ENCODE measurements at places on chromosomes 7 and 10.

DNA sequence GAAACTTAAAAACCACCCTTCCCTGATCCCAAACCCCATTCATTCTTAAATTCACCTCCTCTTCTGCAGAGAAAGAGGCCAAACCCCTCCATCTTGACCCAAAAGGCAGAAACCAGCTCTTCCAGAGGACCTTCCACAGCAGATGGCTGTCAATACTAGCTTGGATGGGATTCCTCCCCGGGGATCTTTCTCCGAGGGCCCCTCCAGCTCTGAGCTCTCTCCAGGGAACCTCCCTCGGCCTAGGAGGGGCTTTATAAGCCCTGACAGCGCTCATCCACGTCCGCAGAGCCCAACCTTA is 5.4 kb downstream of the TNRC18 start:
- DNase-seq = no peak

DNA sequence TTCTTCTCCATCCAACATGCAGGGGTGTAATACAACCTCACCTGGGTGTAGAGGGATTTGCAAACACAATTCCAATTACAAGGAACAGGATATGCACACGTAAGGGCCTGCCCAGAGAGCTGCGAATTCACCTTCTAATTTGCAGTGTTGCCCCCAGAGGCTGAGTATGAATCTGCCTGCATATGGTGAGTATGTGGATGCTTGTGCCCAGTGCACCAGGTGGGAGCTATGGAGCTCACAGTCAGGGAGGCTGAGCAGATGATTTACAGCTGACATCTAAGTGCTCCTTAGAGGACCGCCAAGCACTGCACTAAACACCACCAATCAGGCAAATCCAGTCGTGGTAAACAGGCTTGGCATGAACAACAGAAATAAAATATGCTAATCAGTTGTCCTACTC is 132.0 kb downstream of the RELN start:
- DNase-seq = no peak

GRCh38 chr10:18607503-18608378 is 43.6 kb downstream of the NSUN6 start:
- DNase-seq = no peak

GRCh38 chr10:119254335-119254734 is 47.0 kb downstream of the GRK5 start:
- DNase-seq = no peak

DNA sequence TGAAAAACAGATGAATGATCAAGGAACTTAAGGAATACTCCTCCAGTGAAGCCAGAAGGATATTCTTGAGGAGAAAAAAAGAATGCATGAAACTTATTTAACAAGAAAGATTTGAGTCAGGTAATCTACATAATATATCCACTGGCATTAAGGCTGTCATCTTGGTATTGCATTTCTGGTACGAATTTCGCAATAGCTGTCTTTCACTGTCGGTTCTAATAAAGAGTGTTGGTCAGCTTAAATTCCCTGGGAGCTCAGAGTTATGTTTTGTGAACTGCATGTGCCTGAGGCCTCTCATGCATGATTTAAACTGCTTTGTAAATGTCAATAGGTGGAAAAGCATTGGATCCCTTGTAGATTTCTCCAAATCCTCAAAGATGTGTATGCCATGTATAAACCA is 565.3 kb upstream of the GALNT17 start:
- DNase-seq = no peak

GRCh38 chr7:69457595-69458504 is 140.4 kb upstream of the AUTS2 start:
- DNase-seq = no peak

DNA sequence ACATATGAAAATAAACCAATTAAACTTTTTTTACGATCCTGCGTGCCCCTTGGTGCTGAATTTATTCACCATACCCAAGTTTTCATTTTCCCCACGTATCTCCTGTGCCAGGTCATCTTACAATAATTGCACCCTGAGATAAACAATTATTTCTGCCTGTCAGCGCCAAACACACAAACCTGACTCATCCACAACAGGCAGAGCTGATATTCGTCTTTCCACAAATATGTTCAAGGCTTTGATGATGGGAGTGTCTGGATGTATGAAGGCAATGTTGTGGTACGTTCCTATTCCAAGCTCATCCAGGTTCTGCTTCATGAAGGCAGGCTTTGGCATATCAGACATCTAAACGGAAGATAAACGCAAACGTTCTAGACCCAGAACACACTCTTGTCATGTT is 45.8 kb upstream of the RHEB start:
- DNase-seq = no peak

DNA sequence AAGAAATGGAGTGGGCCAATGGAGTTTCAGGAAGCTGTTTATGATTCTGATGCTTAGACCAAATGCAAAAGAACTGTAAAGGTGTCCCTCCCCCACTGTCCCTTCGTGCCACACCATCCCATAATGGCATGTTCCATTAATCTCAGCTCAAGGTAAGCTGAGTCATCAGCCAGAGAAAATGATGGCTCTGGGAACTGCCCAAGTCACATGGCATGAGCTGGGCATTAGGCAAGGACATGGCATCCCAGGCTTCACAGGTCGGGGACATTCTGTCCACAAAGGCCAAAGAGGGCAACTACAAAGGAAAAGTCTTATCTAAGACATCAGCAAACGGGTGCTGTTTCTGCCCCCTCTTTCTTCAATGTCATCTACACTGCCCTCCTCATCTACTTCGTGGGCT is 44.9 kb downstream of the DLG5 start:
- no peak for DNase-seq

GRCh38 chr7:117113871-117114270 is 160.6 kb downstream of the ST7 start:
- DNase-seq = no peak

- no peak for DNase-seq
Measured at GRCh38 chr7:134121632-134122139, 5.5 kb upstream of the LRGUK start.

DNA sequence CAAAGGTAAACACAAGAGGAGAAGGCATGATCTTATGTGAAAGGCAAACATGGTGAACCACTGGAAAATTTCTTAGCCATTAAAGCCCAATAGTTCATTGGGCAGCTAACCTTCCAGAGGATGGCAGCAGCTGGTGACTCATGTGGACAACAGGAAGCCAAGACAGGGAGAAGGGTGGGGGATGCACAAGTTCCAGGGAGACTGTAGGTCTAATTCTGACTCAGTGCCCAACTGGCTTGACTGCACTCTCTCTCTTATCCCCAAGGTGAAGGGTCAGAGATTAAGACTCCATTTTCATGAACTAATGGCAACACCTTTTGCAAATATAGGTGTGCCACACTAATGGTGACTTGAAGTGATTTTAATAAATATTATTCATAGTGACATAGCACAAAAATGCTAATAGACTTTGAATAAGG is 47.9 kb upstream of the SLC35B4 start:
- no peak for DNase-seq

- DNase-seq = no peak
Measured at GRCh38 chr10:8275911-8276310, 221.4 kb downstream of the GATA3 start.

DNA sequence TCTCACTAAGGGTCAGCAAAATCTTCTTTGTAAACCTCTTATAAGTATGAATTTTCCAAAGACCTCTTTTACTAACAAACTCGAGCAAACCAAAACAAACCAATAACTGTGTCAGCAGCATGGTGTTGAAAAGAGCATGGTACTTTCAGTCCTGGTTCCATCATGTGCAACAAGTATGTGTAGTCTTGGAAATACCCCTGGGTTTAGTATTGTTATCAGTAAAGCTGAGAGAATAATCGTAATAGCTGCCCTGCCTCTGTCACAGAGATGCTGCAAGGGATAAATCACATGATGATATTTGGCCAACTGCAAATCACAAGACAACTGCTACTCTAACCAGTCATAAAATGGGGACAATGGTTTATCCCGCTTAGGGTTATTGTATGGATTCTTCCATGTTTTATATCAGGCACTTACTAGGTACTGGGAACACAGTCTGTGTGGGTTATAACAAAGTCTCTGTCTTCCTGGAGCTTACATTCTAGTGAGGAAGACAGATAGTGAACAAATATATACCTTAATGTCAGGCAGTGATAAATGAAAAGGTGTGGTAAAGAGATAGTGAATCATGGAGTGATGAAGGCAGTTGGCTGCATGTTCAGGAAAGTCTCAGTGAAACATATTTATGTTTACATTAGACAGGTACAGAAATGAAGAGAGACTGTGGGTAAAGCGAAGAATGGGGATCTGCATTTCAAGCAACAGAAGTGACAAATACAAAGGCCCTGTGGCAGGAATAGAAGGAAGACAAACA is 60.5 kb upstream of the C10orf90 start:
- no peak for DNase-seq

GRCh38 chr7:86479144-86479543 is 164.6 kb upstream of the GRM3 start:
- no peak for DNase-seq

- no peak for DNase-seq
Measured at GRCh38 chr7:10022957-10023356, 950.7 kb upstream of the PHF14 start.

DNA sequence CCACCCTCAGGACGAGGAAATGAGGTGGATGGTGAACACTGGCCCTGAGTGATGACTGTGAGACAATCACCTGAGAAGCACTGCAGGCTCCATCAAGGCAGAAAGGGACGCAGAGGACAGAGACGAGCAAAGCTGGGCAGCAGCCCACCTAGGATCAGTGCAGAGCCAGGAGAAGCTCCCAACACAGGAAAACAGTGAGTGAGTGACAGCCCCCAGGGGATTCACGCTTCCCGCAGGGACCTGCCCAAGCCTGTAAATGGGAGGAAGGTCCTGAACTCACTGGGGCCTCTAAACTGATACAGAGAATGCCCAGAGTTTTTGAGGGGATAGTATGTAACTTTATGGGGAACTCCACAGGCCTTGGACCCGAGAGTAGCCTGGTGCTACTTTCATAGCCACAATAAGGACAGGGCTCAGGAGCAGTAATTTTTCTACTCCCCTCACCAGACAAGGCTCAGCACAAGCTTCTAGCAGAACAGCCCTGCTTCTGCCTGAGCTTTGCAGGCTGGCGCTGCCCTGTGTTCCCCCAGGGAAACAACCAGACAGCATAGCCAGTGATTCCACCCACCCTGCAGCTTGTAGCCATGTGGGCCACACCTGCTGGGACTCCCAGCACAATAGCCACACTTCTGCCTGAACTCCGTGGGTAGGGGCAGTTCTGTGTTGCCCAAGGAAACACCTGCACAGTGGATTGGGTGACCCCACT is 708.4 kb downstream of the POM121L12 start:
- no peak for DNase-seq

DNA sequence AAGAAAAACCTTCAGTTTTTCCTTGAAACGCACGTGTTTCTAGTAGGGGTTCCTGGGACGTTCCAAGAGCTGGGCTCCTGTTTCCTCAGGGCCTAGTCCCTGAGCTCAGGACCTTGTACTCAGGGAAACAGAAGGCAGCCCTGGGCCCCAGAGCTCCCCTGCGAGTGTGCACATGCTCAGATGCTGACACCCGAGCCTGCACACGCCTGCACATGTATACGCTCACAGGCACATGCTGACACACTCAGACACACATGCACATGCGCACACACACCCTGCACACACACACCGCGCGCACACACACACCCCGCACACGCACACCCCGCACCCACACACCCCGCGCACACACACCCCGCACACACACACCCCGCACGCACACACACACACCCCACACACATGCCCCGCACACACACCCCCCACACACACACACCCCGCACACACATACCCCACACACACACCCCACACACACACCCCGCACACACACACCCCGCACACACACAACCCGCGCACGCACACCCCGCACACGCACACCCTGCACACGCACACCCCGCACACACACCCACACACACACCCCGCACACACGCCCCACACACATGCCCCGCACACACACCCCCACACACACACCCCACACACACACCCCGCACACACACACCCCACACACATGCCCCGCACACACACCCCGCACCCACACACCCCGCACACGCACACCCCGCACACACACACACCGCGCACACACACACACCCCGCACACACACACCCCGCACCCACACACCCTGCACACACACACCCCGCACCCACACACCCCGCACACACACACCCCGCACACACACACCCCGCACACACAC is 52.2 kb downstream of the CALML3 start:
- DNase-seq = no peak

DNA sequence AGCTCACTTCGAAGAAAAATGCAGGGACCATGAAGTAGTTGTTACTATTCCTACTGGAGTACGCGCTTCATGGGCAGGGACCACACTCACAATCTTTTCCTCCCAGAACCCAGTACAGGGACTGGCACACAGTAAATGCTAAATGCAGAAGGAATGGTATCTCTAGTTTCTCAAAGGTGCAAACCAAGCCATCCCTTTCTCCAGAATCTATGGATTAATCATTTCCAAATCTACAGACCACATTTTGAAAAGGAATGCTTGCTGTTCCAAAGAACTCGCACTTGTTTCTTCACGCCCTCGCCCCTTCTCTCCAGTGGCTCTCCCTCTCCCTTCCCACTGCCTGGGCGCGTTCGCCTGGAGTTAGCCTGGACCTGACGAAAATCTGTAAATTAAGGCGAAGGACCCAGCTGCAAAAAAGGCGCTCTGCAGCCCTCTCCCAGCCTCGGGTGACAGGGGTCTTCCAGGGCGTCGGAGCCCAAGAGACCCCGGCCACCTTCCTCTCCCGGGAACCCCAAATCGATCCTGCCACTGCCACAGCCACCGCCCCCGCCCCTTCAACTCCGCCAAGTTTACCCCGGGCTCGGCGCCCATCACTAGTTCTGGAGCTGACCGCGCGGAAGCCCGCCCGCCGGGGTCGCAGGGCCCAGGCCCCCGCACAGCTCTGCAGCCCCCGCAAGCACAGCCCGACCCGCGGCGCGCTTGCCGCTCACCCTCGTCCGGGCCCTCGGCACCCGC is 527 bp downstream of the PDIA4 start:
- DNase-seq = no peak

DNA sequence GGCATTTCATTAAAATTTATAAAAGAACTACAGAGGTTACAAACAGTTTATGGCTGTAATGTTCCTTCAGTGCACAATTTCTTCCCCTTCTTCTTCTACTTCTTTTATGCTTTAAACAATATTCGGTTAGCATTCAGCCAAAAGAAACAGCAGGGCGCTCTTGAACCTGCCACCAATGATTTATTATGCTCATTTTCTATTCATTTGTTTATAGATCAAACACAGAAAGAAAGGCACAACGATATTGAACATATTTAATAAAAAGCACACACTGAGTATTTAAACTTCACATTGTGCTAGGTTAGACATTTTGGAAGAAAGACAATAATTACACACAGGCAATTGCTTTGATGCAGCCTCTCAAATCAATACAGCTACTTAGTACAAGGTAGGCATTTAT is 1025.8 kb upstream of the LRRN3 start:
- DNase-seq = no peak

GRCh38 chr7:128164061-128164954 is 76.8 kb upstream of the LEP start:
- DNase-seq = peak; percentile 48

GRCh38 chr10:36048236-36048635 is 406.1 kb upstream of the FZD8 start:
- no peak for DNase-seq

GRCh38 chr7:44212581-44213184 is 11.9 kb downstream of the YKT6 start:
- DNase-seq = no peak

Data from T1000 (cell line).